ENCODE measurements at places on chromosomes 12 and 14. TPM values are rescaled to one million over a fixed set of nuclear protein-coding genes. Genes with fewer than 3 reads are reported as not detected.

- no peaks in the 10 kb centered on the region for H3K4me1 ChIP-seq
- no peaks in the 10 kb centered on the region for H3K27me3 ChIP-seq
- no peak for DNase-seq
- H3K27ac ChIP-seq, result no peak overlapping the region
- no peaks in the 10 kb centered on the region for H3K36me3 ChIP-seq
Measured at GRCh38 chr14:79201564-79202207, 1009.6 kb downstream of the DIO2 start.

GRCh38 chr14:105536691-105537579 lies 10.6 kb downstream of the TMEM121 start:
- H3K27ac ChIP-seq, result no peak overlapping the region
- H3K27me3 ChIP-seq, result peaks cover 17% of the 10 kb centered on the region
- H3K4me3 ChIP-seq, result no peak overlapping the region
- peaks cover 5% of the 10 kb centered on the region for H3K4me1 ChIP-seq
- DNase-seq, result no peak

DNA sequence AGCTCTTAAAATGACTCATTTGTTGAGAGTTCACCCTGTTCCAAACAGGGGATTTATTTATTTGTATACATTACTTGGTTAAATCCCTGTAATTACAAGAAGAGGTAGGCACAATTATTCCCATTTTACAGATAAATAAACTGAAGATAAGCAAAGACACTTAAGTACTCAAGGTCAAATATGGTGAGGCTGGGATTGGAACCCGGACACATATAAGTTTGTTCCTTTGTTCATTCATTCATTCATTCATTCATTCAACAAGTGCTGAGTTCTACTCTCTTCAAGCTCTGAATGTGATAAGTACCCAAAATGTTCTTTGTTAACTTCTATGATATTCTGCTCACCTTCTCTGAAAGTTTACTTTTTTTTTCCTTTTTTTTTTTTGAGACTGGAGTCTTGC lies 2.4 kb upstream of the TRIM9 start:
- no peak for DNase-seq
- H3K4me3 ChIP-seq, result no peak overlapping the region
- no peaks in the 10 kb centered on the region for H3K36me3 ChIP-seq
- H3K27me3 ChIP-seq, result peaks cover 7% of the 10 kb centered on the region

The COCH gene
- total RNA-seq, result 6.4 TPM

- no peaks in the 10 kb centered on the region for H3K36me3 ChIP-seq
- no peak overlapping the region for H3K27ac ChIP-seq
- peaks cover 10% of the 10 kb centered on the region for H3K27me3 ChIP-seq
- no peaks in the 10 kb centered on the region for H3K4me1 ChIP-seq
- no peak for DNase-seq
Measured at GRCh38 chr12:14007639-14008038, 26.2 kb upstream of the GRIN2B start.

The ZDHHC22 gene
- not detected for total RNA-seq

The SLCO1B1 gene
- total RNA-seq, result not detected

DNA sequence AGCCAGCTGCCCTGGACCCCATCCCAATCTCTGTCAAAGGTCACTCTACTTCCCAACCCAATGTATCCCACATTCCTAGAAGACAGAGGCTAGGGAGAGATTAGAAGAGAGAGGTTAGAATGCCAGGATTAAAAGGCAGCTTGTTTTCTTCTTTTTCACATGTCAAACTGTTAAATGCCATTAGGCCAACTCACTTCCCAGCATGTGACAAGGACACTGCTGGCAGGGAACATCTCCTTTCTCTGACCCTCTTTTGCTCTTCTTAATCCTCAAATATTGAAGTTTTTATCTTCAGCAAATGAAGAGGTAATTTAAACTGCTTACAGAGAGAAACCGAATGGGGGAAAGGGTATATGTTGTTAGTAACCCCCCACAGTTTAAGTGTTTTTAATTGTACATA lies 89.1 kb downstream of the BBS10 start:
- peaks cover 6% of the 10 kb centered on the region for H3K4me1 ChIP-seq
- peaks cover 30% of the 10 kb centered on the region for H3K27me3 ChIP-seq

The SIX6 gene
- total RNA-seq, result not detected

- no peaks in the 10 kb centered on the region for H3K27me3 ChIP-seq
- no peak overlapping the region for H3K27ac ChIP-seq
Measured at GRCh38 chr14:32211068-32211404, 8.0 kb upstream of the RNU6-8 start.

All from activated naive CD8-positive, alpha-beta T cell treated with anti-CD3 and anti-CD28 coated beads for 36 hours (primary cell).